ENCODE measurements at places on chromosomes 12 and 14.

DNA sequence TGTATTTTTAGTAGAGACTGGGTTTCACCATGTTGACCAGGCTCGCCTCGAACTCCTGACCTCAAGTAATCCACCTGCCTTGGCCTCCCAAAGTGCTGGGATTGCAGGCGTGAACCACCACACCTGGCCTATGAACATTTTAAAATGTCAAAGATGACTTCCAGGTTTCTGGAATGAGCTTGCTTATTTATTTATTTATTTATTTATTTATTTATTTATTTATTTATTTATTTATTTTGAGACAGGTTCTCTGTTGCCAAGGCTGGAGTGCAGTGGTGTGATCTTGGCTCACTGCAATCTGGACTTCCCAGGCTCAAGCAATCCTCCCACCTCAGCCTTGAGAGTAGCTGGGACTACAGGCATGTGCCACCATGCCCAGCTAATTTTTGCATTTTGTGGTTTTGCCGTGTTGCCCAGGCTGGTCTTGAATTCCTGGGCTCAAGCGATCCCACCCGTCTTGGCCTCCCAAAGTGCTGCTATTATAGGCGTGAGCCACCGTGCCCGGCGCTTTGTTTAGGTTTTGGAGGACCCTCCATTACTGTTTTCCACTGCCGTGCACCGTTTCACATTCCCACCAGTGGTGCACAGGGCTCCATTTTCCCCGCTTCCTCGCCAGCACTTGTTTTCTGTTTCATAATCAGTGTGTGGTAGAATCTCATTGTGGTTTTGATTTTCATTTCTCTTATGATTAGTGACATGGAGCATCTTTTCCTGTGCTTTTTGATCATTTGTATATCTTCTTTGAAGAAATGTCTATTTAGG, 6.4 kb upstream of the CFAP251 start:
- no peak for DNase-seq

DNA sequence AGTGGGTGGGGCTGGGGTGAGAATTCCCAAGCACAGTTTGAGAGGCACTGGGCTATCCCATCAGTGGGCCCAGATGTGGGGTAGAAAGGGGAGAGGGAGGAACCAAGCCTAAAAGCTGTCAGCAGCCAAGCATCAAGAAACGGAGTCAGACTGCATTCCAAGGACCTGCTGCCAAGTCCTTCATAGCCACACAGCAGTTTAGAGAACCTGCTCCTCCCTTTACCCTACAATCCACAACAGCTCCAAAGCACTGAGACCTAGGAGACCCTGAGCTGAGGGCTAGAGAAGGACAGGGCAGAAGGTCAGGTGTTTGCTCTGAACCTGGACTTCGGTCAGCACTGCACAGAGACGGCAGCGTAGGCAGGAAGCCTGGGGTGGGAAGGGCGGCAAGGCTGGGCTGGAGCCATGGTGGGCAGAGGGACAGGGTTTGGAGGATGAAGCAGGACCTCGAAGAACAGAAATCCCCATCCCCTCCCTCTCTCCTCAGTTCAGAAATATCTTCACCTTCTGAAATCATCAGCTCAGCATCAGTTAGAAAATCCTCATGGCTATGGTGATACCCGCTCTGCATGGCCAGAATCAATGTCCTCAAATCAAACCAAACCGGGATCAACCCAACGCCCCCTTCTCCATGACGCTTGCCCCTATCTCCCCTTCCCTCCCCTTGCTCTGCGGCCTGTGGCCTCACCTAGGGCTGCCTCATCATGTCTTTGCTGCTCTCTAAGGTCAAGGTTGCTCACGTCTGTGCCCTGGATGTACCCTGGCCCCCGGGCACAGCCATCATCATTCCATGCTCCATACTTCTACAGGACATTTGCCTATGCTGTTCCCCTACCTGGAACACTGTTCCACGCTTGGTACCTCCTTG, 12.9 kb upstream of the SERPINA4 start:
- no peak for DNase-seq

DNA sequence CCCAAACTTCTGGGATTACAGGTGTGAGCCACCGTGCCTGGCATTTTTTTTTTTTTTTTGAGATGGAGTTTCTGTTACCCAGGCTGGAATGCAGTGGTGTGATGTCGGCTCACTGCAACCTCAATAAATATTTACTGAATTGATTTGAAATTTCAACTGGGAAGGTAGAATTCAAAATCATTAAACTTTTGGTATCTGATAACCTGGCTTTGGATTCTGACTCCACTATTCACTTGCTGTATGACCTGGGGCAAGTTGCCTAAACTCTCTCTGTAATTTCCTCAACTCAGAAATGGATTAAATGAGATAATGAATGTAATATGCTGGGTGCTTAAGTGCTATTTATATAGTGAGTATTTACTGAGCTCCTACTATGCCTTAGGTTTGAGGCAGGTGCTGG, 8.7 kb upstream of the METAP2 start:
- no peak for DNase-seq

DNA sequence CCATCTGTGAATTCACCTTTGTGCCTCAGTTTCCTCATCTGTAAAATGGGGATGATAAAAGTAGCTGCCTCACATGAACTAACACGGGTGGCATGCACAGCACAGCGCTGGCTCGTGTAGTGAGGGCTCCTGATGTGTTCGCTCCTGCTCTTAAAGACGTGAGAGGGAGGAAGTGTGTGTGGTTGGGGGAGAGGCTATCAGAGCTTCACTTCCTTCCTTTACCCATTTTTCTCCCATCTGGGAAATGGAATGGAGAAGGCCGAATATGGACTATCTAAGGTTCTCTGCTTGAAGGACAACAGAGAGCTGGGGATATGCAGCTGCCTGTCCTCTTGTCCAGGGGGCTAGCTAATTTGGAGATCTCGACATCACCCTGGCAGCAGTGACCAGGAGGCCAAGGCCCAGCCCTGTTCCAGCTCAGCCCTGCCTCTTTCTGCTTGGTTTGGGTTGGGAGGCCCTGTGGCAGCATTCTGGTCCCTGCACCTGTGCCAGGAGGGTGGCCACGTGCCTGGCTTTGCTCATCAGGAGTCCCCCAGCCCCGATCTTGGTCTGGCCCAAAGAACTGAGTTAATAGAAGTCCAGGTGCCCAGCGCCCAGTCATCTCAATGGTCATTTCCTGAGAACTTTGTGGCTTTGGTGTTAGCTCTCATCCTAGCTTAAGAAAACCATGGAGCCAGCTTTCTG, 44.5 kb upstream of the ESRRB start:
- no peak for DNase-seq

DNA sequence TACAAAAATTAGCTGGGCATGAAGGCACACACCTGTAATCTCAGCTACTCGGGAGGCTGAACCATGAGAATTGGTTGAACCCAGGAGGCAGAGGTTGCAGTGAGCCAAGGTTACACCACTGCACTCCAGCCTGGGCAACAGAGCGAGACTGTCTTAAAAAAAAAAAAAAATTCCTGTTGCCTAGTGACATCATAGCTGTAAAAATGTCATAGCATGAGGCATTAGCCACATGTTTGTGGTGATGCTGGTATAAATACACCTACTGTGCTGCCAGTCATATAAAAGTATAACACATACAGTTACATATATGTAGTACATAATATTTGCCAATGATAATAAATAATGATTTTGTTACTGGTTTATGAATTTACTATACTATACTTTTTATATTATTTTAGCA, 22.2 kb downstream of the SLC41A2 start:
- DNase-seq, result no peak

- DNase-seq, result no peak
These were observed 94.5 kb downstream of the TMX1 start for GRCh38 chr14:51334566-51334965.

Data from NCI-H187 treated with DMSO at 0.1 percent for 48 hours (cell line).